ENCODE measurements at places on chromosomes 1 and 21.

- DNase-seq, result no peak
Observed at GRCh38 chr1:64950284-64950809, 16.0 kb downstream of the JAK1 start.

DNA sequence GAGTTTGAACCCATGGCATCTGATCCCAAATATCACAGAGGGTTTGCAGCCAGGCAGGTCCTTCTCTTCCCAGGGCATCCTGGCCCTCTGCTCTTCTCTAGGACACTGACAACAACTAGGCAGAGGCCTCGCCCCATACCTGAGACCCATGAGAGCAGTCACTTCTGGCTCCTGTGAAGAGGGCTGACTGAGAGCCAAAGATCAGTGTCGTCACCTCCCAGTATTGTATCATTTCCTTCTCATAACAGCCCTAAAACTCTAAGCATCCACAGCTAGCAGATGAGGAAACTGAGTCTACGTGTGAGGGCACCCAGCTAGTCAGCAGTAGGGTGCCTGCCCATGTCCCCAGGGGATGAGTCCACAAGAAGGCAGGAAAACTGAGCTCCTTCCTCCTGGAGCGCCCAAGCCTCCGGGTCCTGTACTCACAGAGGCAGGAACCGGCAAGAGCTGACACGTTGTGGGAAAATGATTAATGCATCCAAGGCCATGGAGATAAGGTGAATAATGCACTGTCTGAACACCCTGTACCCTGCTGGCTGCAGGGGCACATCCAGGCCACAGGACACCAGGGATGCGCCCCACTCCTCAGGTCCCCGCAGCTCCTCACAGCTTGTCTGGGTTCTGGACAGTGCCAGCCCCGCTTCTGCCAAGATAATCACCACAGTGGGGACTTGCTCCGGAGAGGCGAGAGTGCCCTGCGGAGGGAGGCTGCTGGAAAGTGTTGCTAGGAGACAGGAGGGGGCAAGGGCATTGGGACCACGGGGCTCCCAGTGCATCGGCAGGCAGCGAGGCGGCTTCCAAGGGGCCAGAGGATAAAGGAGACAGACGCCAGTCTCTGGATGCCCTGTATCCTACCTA is 340.0 kb downstream of the NPHP4 start:
- DNase-seq, result no peak

GRCh38 chr21:41439248-41439647 is 13.2 kb downstream of the MX1 start:
- DNase-seq, result no peak

DNA sequence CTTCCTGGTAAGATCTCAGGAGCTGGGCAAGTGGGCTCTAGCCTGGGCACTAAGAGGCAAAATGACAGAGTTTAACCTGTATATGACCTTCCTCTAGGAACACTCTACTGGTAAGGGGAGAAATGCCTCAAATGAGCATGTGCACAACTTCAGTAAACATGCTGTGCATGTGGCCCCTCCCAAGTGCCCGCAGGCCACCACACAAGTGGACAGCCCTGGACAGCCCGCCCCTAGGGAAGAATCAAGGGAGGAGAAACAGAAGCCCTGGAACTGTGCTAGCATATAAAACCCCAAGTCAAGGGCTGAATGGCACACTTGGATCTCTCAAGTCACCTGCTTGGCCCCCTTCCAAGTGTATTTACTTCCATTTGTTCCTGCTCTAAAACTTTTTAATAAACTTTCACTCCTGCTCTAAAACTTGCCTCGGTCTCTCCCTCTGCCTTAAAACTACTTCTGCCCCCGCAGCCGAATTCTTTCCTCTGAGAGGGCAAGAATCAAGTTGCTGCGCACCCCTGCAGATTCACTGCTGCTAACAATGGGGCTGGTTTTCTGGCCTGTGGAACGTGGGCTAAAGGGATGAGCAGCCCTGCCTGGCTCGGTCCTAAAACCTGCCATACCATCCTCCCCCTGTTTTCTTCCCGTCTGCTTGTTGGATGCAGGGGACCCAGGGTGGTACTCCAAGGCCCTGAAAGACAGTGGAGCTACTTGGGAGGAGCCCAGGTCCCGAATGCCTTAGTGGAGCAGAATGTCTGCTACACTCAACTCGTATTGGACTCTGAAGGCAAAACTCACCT is 93.5 kb downstream of the IER5 start:
- DNase-seq, result no peak

DNA sequence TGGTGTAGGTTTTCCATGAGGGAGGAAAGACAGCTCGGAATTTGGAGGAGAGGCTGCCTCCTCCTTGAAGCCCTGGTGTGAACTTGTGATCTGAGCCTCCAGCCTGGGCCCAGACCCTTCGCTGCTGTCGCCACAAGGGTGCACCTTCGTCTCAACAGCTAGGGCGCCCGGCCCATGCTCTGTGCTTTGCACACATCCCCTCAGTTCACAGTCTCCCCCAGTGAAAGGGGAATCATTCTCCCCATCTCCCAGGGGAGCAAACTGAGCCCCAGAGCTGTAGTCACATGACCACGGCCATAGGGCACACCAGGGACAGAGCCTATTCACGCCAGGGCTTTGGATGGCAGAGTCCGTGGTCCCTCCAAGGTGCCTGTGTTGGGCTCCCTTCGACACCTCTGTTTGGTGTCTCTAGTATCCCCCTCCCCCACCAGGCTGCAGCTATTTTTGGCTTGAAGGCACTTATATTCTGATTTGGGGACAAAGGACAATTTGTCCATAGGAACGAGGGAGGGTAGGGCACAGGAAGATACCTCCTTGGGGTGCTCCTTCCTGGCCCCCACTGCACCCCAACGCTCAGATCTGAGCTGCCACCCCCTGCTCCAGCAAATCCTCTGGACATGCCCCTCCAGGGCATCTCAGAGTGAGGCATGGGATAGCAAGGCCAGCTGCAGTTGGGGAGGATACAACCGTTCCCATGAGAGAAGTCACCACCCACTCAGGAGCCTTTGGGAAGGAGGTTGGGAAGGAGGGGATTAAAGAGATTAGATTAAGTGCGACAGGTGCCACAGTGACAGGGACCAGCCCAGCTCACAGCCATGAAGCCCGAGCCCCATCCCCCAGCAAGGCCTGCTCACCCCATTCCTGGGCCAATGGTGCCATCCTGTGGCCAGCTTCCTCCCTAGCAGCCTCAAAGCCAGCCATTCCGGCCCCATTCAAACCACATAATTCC is 15.7 kb downstream of the MATN1 start:
- DNase-seq, result peak; percentile 76

- DNase-seq, result peak; percentile 81
Observed at GRCh38 chr1:24952413-24952841, 22.4 kb upstream of the RUNX3 start.

- DNase-seq, result no peak
Observed at GRCh38 chr1:18384471-18384870, 96.3 kb upstream of the KLHDC7A start.
